Stimulated activated CD4-positive, alpha-beta T cell treated with anti-CD3 and anti-CD28 coated beads, Interleukin-12 subunit alpha, Interleukin-12 subunit beta, amount 100 ng/mL, for 24 hours (primary cell): ENCODE measurements at places on chromosomes 1 and 21.

- DNase-seq = no peak
These were observed 428.9 kb downstream of the MATN1 start for GRCh38 chr1:30294508-30294907.

DNA sequence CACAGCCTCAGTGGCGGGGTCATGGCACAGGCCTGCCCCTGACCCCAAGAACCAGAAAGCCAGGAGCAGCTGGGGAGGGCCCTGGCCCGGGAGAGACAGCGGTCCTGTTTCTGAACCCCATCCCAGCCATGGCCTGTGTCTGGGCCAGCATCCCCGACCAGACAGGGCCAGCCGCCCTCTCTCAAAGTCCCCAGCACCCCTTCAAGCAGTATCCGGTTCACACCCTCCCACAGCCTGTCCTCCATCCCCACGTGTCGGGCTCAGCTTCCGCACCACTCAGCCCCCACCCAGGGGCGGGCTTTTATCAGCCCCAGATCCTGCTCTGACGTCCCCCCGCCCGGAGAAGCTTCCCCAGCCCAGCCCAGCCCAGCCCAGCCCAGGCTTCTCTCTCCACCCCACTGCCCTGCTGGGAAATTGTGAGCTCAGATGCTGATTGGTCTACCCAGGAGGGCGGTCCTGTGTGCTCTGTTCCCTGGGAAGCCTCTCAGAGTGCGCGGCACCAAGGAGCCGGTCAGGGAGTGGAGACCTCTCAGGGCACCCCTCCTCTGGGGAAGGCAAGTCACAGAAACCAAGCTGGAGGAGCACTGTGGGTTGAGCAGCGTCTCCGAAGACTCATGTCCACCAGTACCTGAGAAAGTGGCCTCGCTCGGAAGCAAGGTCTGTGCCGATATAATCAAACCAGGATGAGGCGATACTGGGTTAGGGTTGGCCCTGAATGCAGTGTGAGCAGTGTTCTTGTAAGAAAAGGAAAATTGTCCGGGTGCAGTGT lies 4.7 kb upstream of the FAAP20 start:
- DNase-seq = peak; percentile 85

GRCh38 chr1:14372526-14372925 lies 226.0 kb upstream of the KAZN start:
- DNase-seq = no peak

- DNase-seq = no peak
These were observed 143.2 kb downstream of the PIK3R3 start for GRCh38 chr1:45989249-45989648.

DNA sequence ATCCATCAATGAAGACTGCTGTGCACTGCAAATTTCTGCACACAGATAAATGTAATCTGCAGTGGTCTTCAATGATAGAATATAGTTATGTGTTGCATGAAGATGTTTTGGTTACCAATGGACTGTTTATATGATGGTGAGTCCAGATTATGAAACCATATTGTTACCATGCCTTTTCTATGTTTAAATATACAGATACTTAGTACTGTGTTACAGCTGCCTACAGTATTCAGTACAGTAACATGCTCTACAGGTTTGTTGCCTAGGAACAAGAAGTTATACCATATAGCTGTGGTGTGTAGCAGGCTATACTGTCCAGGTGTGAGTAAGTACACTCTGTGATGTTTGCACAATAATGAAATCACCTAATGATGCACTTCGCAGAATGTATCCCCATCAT lies 40.8 kb downstream of the SORT1 start:
- no peak for DNase-seq

DNA sequence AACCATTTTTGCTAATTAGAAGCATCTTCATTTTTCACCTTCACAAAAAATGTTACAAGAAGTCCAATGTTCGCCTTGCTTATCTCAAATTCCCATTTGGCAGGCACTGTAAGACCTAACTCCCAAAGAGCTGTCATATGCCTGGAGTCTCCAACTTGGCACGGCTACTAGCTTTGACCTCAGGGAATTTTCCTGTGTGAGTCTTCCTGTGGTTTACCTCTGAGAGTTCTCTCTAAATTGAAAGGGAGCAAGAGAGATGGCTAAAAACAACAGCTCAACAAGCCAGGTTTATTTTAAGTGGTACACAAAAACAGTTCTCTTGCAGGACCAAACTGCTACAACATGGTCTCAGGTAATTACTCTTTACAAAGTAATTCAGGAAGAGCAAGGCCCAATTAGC lies 756.0 kb upstream of the ADGRL2 start:
- no peak for DNase-seq

DNA sequence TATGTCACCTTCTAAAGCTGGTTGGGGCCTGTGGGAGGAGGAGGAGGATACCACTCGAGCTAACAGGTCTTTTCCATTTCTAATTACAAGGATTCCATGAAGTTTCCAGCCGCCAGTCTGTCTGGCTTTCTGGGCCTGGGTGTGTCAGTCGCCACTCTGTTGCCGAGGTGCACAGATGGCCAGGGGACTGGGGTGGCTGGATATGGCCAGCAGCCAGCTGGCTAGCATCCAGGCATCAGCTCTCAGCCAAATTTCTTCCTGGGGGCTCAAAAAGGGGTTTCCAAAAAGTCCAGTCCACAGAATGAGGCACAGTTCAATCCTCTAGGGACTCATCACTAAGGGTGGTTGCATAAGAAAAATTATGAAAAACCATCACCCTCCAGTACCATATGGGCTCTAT lies 32.4 kb downstream of the ITPKB start:
- DNase-seq = no peak

DNA sequence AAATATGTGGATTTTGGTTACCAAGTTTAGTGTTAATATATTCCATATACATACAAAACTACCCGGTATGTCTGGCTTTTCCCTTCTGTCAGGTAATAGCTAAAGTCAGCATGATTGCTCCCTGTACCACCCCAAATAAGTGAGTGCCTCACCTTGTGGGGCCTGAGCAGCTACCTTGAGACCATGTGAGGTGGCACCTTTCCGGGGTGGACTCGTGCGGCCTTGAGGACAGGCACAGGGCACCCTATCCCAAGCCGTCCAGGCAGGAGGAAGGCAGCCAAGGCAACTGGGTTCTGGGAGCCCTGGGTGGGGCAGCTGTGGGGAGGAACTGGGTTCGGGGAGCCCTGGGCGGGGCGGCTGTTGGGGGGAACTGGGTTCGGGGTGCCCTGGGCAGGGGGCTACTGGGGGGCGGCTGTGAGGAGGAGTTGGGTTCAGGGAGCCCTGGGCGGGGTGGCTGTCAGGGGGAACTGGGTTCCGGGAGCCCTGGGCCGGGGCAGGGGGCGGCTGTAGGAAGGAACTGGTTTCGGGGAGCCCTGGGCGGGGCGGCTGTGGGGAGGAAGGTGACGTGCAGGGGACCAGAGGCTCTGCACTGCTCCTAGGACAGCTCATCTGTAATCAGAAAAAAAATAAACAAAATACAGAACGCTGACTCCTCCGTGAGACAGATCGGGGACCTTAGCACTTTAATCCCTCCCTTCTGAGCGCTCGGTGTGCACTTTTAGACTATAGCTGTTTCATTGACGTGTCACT lies 63.3 kb downstream of the POFUT2 start:
- no peak for DNase-seq

DNA sequence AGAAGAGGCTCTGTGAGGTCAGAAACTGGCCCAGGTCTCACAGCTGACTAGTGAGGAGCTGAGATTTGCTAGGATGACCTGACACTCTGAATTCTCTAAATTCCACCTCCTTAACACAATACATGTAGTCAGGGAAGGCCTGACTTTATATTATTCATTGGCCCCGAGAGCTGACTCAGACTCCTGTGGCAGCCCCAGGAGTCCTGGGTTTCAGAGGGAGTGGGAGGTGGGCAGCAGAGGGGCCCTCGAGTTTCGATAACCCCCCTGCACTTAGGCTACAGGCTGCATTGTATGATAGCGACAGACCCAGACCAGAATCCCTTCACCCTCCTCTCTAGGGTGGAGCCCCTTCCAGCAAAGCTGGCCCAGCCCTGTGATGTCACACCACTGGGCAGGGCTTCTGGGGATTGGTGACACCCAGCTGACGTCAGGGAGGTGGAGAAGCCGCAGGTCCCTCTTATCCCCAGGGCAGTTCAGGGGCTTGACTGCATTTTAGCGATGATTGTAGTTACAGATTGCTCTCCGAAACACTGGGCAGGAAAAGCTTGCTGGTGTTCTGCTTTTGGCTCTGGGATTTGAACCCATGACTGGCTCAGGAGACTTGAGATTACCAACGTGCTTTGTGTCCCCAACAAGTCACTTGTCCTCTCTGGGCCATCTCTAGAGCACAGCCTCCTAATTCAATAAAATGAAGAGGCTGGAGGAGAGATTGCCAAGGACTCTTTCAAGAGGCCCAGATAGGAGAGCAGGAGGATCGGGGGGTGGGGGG lies 17.0 kb upstream of the GPR37L1 start:
- no peak for DNase-seq

GRCh38 chr21:27507695-27508094 lies 540.8 kb upstream of the ADAMTS5 start:
- DNase-seq = no peak

- DNase-seq = peak; percentile 32
These were observed 3.9 kb downstream of the RCC1 start for GRCh38 chr1:28509705-28510272.

DNA sequence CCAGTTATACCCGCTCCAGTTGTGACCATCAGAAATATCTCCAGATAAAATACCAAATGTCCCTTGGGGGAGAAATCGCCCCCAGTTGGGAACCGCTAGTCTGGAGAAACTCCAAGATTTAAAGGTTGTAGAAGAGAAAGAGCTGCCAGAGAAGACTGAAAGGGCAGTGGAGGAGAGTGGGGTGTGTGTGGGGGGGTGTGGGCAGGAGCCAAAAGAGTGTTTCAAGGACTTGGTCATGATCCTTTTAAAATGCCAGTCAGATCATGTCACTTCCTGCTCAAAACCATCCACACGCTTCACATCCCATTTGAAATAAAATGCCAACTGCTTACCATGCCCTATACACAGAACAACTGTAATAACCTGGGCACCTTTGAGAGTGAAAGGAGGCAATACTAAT lies 3.4 kb upstream of the HEYL start:
- DNase-seq = no peak

- DNase-seq = no peak
These were observed 14.6 kb upstream of the SLC41A1 start for GRCh38 chr1:205827623-205828022.

- no peak for DNase-seq
These were observed 54.2 kb downstream of the PBX1 start for GRCh38 chr1:164613176-164613575.

- DNase-seq = no peak
These were observed 217.5 kb downstream of the LRRIQ3 start for GRCh38 chr1:73980324-73981040.

DNA sequence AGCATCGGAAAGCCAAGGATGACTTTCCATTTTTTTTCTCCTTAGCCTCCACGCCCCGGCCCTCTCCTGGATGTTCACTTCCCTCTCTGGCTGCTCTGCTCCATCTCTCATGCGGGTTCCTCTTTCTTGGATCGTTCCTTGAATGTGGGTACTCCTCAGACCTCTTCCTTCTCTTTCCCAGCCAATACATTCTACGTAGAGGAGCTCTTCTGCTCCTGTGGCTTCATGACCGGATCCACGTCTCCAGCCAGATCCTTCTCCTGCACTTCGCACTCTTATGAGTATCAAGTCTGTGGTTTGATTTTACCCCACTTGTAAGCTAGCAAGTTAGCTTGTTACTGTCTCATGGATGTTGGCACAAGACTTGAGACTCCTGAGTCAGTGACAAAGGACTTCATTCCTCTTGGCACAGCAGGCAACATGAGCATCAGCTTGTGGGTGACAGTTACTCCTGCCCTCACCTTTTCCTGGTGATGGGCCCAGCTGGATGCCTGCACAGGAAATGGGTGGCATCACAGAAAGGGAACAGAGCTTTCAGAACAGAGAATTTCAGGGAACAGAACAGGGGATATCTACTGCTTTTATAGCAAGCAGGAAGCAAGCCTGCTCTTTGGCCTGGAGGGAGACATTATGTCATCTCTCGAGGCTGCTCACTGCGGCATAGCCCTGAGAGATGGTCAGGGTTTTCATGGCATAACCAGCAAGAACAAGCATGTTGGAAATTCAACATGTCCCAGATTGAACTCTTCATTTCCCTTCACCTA lies 100.1 kb upstream of the KIF26B start:
- no peak for DNase-seq

GRCh38 chr1:241985787-241986186 lies 13.1 kb downstream of the MAP1LC3C start:
- no peak for DNase-seq

- DNase-seq = no peak
These were observed 210.8 kb upstream of the JUN start for GRCh38 chr1:58994664-58995063.

DNA sequence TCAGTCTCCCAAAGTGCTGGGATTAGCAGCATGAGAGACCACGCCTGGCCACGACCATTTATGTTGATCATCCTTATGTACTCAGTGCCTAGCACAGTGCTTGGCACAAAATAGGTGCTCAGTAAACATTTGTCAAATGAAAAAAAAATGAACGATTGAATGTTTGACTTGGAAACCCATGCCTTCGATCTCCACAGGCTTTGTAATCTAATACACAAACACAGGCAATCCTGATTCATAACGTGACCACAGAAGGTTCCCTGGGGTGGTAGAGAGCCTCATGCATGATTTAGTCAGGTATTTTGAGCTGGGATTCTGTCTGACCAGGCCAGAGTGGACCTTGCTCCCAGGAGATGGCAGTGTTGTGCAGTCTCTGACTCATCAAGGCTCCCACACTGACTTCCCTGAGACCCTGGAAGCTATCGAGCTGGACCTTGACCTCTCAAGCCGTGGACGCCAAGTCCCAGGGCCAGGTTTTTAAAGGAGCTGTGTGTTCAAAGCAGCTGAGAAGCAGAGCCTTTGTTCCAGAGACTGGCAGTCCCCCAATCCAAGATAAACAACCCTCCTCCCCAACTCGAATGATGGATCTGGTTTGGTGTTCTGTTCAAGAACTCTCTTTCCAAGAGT lies 81.1 kb downstream of the PGM1 start:
- DNase-seq = no peak

- no peak for DNase-seq
These were observed 19.9 kb downstream of the RPL5 start for GRCh38 chr1:92851729-92852128.

DNA sequence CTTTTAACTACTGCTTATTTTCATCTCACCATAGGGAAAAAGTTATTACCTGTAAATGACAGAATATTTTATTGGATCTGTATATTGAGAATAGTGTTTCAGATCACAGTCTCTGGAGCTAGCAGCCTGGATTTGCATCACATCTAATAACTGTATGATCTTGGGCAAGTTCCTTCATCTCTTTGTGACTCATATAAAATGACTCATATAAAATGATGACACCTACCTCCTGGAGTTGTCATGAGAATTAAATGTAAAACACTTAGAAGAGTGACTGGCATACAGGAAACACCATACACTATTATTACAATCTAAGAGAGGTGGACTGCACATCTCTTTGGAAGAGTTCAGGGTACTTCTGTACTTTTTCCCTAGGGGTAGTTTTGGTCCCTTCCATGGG lies 421.3 kb downstream of the NEGR1 start:
- no peak for DNase-seq

- DNase-seq = no peak
These were observed 12.9 kb upstream of the SLC2A7 start for GRCh38 chr1:9038881-9039760.

DNA sequence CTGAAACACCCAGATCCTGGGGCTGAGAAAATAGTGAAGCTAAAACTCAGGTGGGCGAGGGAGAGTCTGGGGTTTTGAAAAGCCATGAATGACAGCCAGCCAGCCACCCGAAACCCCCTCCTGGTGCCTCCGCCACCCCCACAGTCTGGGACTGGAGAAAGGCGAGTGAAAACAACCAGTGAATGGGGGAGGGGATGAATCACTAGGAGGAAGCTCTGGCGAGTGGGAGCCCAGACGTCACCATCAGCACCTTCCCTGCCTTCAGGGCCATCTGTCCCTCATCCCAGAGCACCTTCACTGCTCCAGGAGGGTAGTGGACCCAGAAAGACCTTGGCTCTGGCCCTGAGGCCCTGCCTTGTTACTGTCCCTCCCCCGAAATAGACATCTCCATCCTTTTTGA lies 9.2 kb downstream of the RORC start:
- DNase-seq = no peak
